Motor neuron (in vitro differentiated cells): ENCODE measurements at places on chromosomes 2 and 18. TPM values are rescaled to one million over a fixed set of nuclear protein-coding genes. Genes with fewer than 3 reads are reported as not detected.

DNA sequence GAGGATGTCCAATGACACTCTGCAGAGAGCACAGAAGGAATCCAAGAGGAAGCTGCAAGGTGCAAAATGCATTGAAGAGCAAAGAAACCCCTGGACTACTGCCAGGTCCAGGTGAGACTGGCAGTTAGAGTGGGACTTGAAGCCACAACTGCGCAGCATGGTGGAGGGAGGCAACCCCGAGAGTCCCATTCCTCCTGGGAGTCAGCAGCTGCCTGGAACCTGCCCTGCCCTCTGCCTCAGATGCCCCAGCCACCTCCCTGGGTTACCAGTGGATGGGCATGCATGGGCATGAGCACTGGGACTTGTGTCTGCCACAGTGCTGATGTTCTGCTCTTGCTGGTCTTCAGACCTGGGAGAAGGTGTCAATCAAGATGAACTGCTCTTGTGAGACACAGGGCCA is 43.2 kb downstream of the ANKMY1 start:
- ATAC-seq: no peak

DNA sequence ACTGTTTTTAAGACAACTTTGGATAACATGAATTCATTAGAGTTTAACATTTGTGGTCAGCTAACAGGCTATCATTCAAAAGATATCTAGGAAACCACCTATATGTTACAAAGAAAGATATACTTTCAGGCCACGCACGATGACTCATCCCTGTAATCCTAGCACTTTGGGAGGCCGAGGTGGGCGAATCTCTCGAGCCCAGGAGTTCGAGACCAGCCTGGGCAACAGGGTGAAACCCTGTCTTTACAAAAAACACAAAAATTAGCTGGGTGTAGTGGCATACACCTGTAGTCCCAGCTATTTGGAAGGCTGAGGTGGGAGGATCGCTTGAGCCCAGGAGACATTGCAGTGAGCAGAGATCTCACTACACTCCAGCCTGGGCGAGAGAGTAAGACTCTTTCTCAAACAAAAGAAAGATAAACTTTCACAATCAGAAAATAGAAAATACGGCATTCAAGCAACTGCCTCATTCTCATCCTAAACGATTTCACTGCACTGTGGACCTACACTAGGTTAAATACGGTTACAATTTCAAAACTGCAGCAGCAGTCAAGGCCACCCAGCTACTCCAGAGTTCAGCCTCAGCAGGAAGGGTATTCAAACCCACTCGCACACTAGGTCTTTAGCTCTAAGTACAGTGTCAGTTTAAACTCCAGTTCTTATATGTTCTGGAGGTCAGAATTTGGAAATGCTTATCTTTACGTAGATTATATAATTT is 250.0 kb upstream of the SLC39A10 start:
- no peak for ATAC-seq

DNA sequence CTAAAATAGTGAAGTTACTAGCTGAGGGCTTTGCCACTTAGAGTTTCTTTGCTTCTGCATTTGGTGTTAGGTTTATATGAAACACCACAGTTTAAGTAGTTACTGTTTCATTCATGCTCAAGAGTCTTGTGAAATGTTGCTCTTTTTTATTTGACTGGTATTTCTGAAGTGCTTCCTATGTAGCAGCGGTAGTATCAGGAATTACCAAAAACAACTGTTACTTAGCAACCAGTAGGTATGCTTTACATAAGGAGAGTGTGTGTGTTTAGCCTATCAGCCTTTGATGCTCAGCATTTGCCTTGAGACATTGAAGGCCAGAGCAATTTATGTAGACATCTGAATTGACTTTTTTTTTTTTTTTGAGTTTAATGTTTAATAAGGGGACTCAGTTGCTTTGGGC is 3.6 kb downstream of the DIS3L2 start:
- no peak for ATAC-seq

DNA sequence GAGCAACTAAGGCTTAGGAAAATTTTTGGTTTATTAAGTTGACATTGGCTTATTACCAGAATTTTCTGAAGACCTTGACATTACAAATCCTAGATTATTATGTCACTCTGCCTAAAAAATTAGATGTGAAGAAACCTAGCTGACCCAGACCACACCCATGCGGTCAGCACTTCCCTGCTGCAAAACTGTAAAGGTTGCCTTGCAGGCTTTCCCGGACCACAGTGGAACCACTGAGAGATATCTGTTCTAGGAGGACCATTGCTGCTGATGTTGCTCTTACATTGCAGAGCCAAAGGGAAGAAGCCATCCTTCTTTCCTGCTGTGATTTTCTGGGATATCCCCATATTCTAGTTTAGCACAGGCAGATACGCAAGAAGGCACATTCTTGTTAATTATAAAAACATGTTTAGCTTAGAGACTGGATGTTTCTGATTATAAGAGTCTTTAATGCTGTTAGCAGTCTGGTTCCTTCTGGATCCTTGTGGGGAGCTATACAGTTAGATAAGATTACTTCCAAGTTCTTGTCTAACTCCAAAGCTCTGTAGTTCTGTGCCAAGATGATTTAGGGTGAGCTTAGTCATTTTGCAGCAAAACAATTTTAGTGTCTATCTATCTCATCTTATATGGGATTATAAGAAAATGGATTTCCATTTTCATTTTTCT is 70.2 kb downstream of the AOX1 start:
- no peak for ATAC-seq

DNA sequence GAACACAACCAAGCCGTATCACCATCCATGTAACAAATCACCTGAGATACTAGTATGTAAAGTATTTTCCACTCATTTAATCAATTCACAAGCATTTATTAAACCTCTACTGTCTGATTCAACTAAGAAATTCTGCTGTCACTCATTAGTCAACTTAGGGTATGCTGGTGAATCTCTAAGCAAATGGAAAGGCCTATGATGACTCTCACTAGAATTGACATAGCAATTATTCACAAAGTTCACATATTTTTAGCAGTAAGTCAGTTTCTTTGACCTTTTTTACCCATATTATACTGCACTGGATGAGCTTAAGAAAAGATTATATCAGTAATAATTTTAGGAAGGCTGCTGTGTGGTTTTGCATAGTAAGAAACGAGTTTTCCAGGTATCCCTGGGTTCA is 130.1 kb downstream of the SLC8A1 start:
- no peak for ATAC-seq

GRCh38 chr18:46756559-46757201 is at the start of gene ST8SIA5:
TSS of gene ST8SIA5 (minus strand) at chr18:46757053. CDS start at chr18:46756508, 545 bp downstream.
- ATAC-seq: peak; percentile 48

DNA sequence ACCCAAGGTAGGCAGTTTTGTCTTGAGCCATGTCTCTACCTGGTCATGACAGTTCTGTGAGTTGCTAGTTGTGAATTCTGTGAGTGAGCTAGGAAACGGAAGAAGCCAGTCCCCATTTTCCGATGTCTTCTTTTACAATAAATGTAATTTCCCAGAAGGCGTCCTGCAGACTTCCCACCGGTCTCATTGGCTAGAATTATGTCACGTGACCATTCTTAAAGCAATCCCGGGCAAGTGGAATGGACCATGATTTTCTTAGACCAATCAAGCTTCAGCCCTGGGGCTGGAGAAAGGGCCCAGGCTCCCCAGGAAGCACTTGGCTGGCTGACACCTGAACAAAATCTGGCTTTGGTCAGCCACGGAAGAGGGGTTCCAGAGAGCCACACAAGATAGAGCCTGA is 10.6 kb downstream of the TMEM178A start:
- no peak for ATAC-seq

DNA sequence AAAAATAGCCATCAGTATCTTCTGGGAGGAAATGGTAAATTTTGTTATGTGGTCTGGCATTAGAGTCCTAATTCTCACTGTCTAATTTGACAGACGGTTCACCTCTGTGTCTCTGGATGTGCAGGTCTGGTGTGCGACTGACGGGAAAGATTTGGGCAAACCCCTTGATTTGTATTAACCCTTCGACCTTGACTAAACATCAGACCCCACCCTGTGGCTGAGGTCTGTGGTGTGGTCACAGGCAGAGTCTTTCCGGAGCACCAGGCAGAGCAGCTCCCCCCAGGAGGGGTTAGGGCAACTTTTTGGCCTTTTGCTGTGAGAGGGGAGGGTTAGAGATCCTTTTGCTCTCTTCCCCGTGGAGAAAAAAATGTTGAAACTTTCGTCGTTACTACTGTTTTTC is 6.4 kb downstream of the TWIST2 start:
- ATAC-seq: peak; percentile 11

- no peak for ATAC-seq
These were observed 28.9 kb downstream of the PTGR3 start for GRCh38 chr18:75179819-75180600.

The FAM124B gene
- not detected in 2 replicates for total RNA-seq

DNA sequence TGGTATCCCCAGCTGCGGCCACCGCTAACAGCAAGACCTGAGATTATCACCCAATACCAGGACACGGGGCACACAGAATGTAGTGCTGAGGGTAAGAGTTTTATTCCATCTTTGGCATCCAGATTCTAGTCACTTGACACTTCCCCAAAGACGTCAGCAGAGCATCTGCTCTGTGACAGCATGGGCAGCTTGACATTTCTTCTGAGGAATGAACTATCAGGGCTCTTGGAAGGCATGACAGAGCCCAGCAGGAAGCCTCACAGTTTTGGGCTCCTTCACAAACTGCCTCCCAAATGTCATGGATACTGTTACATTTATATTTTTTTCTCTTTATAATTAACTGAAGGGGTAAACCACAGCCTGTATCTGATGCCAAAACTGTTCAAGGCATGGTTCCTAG is 1010.7 kb downstream of the TDRD15 start:
- ATAC-seq: no peak

GRCh38 chr18:32549248-32550110 is 78.8 kb upstream of the GAREM1 start:
- peak; percentile 80 for ATAC-seq

The CENPA gene
- 1.1 and 1.6 TPM in 2 replicates for total RNA-seq

DNA sequence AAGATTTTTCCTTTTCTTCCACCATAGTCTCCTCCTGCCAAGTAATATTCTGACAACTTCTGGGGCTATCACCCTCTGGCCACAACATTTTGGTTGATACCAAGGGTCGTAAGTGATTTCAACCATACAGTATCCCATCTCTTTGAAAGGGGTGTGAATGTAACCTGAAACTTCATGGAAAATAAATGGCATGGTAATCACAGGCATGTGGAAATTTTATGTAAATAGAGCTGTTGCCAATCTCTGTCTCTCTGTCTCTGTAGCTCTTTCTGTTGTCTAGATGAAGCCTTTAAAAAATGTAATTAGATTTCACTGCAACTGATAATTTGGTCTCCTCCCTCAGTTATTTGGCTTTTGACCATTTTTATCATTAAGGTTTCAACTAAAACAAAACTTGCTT is 125.6 kb upstream of the RPRM start:
- ATAC-seq: peak; percentile 73

The SEC11C gene
- 80.9 and 118 TPM in 2 replicates for total RNA-seq

- no peak for ATAC-seq
These were observed 3.6 kb downstream of the VIL1 start for GRCh38 chr2:218422403-218423086.

GRCh38 chr2:16584824-16585540 is 80.7 kb downstream of the CYRIA start:
- no peak for ATAC-seq

- no peak for ATAC-seq
These were observed 7.2 kb upstream of the SPOPL start for GRCh38 chr2:138494265-138494966.

DNA sequence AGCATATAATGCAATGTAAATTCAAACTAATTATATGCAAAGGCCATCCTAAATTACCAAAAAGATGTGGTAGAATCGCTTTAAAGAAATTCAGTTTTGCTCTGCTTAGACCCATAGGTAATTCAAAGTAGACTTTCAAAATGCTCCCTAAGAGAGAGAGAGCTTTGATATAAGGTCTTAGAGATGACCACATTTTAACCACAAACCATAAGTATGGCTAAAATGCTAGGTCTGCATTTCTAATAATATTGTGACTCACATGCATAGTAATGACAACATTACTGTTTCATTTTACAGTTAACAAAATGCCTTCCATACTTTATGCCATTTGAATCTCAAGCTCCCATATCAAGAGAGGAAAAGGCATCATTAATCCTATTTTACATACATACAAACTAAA is 144.5 kb downstream of the RAD51AP2 start:
- ATAC-seq: no peak
